ENCODE measurements at places on chromosomes 5 and 9.

GRCh38 chr5:148859703-148860102 is 33.3 kb downstream of the ADRB2 start:
- peak; percentile 38 for DNase-seq

DNA sequence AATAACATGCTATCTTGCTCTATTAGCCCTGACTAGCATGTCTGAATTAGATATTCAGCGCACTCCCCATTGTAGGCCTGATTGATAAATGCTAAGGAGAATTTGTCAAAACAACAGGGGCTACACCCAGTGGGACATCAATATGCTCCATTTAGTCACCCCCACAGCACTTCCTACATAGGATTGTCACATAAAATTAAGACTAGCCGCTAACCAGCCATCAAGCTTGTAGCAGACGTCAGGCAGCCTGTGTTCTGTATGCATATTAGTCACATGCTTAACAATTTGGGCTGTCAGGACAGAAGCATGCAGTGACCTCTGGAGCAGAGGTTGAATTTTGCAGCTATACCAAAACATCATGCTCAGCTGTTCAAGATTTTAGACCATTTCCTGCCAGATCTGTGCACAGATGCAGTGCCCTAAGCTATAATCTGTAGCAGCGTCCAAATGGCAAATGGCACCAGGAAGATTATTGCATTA is 197.4 kb upstream of the ISL1 start:
- DNase-seq: no peak

- DNase-seq: no peak
These were observed 51.2 kb upstream of the ZNF608 start for GRCh38 chr5:124797665-124798087.

GRCh38 chr9:33288828-33289483 is 1.4 kb upstream of the NFX1 start:
- DNase-seq: peak; percentile 34

- DNase-seq: no peak
These were observed 1.3 kb downstream of the RAI14 start for GRCh38 chr5:34657274-34657921.

- DNase-seq: no peak
These were observed 73.8 kb upstream of the IL17B start for GRCh38 chr5:149452665-149453617.

DNA sequence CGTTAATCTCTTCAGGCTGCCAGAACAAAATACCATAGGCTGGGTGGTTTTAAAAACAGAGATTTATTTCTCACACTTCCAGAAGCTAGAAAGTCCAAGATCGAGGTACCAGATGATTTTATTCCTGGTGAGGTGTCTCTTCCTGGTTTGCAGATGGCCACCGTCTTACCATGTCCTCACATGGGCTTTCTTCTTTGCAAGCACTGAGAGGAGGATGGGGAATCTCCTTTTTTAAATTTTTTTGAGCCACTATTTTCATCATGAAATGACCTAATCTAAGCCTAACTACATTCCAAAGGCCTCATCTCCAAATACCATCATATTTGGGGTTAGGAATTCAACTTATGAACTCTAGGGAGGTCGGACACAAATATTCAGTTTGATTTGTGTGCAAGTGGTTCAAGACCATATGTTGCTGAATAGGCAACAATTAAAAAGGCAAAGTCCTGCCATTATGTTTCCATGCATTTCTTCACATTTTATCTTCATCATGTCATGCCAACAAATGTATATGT is 371.2 kb downstream of the CDH18 start:
- DNase-seq: no peak

DNA sequence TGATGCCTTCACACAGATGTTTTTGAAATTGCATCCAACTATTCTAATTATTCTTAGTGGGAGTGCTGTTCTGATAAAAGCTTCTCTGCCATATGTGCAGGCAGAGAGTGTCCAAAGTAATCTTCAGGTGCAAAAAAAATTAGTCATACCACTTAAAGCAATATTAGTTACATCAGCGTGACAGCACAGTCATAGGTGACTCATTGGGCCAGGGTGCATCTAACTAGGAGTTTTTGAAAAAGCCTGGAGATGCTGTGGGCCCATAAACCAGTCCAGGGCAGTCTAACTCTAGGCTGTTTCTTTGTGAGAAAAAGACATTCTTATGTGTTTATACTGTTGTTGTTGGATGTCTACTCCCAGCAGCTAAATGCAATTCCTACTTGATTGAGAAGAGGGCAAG is 33.0 kb upstream of the C6 start:
- DNase-seq: no peak
